ENCODE measurements at places on chromosomes 2 and 18. TPM values are rescaled to one million over a fixed set of nuclear protein-coding genes. Genes with fewer than 3 reads are reported as not detected.

FAM110C gene
- total RNA-seq = 1.6 TPM

ALMS1 gene
- 20.4 TPM for total RNA-seq

EIF2AK3 gene
- 34.1 TPM for total RNA-seq

NDUFS1 gene
- 73.4 TPM for total RNA-seq

DNA sequence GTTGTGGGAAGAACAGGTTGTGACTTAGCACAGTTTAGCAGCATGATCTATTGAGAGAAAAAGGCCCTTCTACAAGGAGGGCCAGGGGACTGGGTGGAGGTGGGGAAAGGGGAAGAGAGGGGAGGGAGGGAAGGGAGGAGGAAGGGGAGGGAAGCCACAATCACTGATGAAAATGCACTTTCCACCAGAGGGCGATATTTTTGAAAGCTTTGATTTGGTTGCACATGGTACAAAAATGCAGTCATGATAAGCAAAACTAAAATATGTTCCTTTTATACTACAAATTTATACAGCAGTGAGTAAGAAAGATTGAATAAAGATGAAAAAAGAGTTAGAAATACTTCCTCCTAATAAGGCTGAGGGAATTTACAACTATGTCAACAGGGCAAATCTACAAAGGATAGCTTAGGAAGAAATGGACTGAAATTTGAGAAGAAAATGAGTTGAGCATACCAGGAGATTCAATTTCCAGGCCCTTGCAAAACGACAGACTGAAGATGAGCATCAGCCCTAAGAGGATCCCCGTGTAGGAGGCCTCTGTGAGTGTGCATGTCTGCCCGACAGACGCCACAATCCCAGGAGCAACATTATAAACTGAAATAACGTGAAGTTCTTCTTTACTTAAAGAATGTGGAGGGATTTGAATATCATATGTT is 17.2 kb downstream of the SH3YL1 start:
- H3K4me3 ChIP-seq = no peak overlapping the region
- H3K4me1 ChIP-seq = peaks cover 18% of the 10 kb centered on the region
- H3K27ac ChIP-seq = no peak overlapping the region
- H3K27me3 ChIP-seq = no peaks in the 10 kb centered on the region
- H3K36me3 ChIP-seq = peaks cover 10% of the 10 kb centered on the region

DNA sequence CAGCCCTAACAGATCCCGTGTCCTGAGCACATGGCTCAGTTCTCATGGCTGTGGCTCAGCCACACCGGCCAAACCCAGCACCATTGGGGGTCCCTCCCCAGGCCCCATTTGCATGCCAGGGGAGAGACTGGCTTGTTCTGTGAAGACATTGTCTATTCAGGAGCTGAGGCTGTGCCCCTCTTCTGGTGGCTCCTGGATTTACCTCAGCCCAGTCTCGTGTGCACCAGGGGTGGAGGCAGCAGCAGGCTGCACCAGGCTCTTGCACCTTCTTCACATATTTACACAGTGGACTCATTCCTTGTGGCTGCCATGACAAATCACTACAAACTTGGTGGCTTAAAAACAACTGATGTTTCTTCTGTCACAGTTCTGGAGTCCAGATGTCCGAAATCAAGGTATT is 92.4 kb upstream of the ITGA6 start:
- H3K27me3 ChIP-seq = no peaks in the 10 kb centered on the region
- no peaks in the 10 kb centered on the region for H3K36me3 ChIP-seq
- H3K4me1 ChIP-seq = peaks cover 23% of the 10 kb centered on the region
- no peak for DNase-seq
- no peak overlapping the region for H3K27ac ChIP-seq

DNA sequence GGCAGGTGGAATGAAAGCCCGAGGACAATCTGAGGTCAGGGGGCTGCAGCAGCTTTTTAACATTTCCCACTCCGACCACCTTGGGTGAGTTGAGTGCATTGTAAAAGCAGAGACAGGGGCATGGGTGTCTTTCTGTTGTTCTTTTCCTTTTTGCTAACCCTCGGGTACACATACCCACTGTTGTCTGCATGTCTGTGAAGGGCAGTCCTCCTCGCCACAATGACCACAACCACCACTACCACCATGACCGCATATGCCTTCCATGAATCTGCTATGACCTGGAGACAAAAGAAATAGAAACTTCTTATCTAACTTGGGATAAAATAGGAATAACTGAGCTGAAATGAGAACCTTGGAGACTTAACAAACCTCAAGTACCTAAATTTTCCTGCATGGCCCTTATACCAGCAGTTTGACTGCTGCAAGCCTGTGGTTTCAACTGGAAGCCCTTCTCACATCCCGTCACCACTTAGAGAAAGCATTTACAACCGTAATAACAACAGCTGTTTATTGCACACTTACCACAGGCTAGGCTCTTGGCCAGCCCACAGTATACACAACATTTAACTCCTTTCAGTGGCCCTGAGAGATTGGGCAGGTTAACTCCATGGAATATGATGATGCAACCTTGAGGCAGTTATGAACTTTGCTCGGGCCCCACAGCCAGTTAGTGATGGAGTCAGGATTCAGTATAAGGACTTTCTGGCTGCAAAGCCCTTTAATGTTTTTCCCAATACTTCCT is 80.3 kb downstream of the GYPC start:
- no peak for DNase-seq
- H3K4me3 ChIP-seq = peak overlapping the region; percentile 48
- H3K36me3 ChIP-seq = no peaks in the 10 kb centered on the region
- H3K27me3 ChIP-seq = peaks cover 42% of the 10 kb centered on the region

DNA sequence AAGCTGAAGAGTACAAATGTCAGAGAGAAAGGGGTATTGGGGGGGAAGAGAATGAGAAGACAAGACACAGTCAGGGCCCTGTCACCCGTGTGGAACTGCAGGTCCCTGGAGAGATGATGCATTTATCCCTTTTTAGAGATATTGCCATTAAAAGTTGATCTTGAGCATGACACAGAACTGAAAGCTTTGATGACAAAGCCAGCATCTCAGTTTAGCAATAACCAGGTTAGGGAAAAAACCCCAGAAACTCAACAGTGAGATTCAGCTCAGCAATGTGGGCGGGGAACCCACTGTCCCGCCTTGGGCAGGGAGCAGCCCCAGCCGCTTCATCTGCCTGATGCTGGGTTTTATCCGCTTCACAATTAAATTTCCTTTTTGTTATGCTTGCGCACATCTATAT is 181.1 kb downstream of the NEDD4L start:
- no peak for DNase-seq
- H3K36me3 ChIP-seq = no peaks in the 10 kb centered on the region
- H3K4me3 ChIP-seq = no peak overlapping the region
- H3K27me3 ChIP-seq = peaks cover 4% of the 10 kb centered on the region
- no peak overlapping the region for H3K27ac ChIP-seq

- H3K27ac ChIP-seq = no peak overlapping the region
- H3K4me1 ChIP-seq = peaks cover 16% of the 10 kb centered on the region
- no peaks in the 10 kb centered on the region for H3K27me3 ChIP-seq
- DNase-seq = peak; percentile 15
- no peak overlapping the region for H3K4me3 ChIP-seq
- H3K36me3 ChIP-seq = no peaks in the 10 kb centered on the region
Observed at GRCh38 chr2:43110442-43110871, 115.9 kb downstream of the ZFP36L2 start.

Measured in natural killer cell treated with Interleukin-12 subunit alpha and Interleukin-12 subunit beta and Interleukin-15 and Interleukin-18, amount 100 ng/mL, for 72 hours (primary cell).